Glutamatergic neuron (in vitro differentiated cells): ENCODE measurements at places on chromosomes 7 and 10. TPM values are rescaled to one million over a fixed set of nuclear protein-coding genes. Genes with fewer than 3 reads are reported as not detected.

SMO gene
- 5.9 TPM for total RNA-seq

DNA sequence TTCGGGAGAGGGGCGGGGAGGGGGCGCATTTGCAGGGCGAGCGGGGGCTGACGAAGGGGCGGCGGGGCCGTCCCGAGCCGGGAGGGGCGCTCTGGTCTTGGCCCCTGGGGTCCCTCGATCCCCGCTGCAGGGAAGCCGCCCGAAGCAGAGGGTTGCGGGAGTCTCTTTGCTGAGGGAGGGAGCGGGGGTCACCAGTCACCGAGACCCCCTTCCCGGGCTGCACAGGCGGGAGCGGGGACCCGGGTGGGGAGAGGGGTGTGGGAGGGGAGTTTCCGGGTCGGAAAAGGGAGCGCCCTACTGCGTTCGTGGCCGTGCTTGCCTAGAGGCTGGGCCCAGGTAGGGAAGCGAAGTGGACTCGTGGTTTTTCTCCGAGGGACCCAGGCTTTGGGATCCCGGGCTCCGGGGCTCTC is 422 bp downstream of the AP1S1 start:
- peak overlapping the region; percentile 68 for H3K4me3 ChIP-seq
- H3K27ac ChIP-seq: no peak overlapping the region
- H3K4me1 ChIP-seq: peaks cover 7% of the 10 kb centered on the region
- no peak for DNase-seq
- H3K27me3 ChIP-seq: peaks cover 11% of the 10 kb centered on the region

BTBD16 gene
- total RNA-seq: 0.98 TPM

HGF gene
- total RNA-seq: not detected

DNA sequence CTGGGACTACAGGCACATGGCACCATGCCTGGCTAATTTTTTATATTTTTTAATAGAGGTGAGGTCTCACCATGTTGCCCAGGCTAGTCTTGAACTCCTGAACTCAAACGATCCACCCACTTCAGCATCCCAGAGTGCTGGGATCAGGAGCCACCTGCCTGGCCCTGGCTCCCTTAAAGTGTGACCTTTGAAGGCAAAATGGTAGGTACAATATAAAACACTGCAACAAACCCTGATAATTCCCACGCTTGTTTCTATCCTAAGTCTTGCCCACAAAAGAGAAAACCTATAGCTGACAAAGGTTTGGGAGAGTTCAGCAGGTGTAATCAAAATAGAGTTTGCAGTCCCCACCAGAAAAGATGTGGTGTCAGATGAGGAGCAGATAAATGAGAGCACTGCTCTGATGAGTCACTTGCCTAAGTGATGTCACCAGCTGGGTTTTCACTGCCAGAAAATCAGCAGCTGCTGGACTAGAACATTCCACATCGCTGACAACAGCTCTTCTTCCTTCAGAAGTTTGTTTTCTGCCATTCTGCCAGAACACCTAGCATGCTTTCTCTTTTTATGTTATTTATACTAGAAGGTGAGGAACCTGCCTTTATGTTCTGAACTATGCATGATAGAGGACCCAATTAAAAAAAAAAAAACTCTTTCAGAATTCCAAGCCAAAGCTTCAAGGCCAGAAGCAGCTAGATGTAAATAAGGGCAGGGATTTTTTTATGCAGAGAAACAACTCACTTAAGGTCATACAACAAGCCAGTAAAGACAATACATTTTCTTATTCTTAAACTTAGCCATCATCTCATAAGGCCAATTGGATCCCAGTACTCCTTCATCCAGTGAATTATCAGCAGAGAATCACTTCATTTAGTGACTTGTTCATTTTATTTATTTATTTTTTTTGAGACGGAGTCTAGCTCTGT is 18.0 kb downstream of the PURB start:
- H3K4me1 ChIP-seq: no peaks in the 10 kb centered on the region
- no peak overlapping the region for H3K27ac ChIP-seq
- no peak overlapping the region for H3K4me3 ChIP-seq

DNA sequence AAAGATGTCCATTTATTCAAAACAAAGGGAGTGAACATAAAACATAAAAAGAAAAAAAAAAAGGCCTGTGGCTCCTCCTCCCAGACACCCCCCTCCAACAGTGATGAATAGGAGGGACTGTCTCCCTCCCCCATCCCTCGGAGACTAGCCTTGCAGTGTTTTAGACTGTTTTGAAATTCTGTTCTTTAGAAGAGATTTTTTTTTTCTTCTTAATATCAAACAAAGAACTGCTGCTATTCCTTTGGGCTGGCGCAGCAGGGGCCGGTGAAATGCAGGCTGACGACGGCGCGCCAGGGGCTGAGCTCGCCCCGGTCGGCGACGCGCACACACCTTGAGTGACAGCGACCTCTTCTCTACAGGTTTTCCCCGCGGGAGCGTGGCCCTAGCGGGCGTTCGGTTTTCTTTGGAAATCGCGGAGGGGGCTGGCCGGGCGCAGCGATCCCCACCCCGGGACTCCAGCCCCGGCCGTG is at the start of gene LANCL2:
Gene LANCL2 (plus strand): TSS at position 133 of the 470 bp plus-strand sequence. CDS start 689 bp downstream, outside the sequence.
- H3K27me3 ChIP-seq: peaks cover 13% of the 10 kb centered on the region
- no peaks in the 10 kb centered on the region for H3K36me3 ChIP-seq
- H3K4me1 ChIP-seq: peaks cover 9% of the 10 kb centered on the region

DNA sequence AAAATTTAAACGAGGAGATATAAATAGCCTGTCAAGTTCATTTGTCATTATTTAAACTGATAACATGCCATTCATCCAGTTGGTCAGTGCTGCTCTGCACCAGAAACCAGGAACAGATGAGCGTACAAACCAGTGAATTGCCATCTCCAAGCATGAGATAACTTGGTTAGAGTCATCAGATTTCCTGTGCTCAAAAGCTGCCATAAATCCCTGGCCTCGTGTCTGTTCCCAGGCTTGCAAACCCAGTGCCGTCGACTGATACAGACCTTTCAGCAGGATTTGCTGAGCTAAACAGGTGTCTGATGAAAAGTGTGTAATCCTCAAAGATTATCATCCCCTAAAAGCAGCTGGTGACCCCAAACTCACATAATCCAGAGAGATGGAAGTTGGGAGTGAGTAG is 96.0 kb upstream of the SAMD8 start:
- no peak overlapping the region for H3K27ac ChIP-seq
- peaks cover 34% of the 10 kb centered on the region for H3K4me1 ChIP-seq
- DNase-seq: no peak

CYP3A4 gene
- not detected for total RNA-seq

DNA sequence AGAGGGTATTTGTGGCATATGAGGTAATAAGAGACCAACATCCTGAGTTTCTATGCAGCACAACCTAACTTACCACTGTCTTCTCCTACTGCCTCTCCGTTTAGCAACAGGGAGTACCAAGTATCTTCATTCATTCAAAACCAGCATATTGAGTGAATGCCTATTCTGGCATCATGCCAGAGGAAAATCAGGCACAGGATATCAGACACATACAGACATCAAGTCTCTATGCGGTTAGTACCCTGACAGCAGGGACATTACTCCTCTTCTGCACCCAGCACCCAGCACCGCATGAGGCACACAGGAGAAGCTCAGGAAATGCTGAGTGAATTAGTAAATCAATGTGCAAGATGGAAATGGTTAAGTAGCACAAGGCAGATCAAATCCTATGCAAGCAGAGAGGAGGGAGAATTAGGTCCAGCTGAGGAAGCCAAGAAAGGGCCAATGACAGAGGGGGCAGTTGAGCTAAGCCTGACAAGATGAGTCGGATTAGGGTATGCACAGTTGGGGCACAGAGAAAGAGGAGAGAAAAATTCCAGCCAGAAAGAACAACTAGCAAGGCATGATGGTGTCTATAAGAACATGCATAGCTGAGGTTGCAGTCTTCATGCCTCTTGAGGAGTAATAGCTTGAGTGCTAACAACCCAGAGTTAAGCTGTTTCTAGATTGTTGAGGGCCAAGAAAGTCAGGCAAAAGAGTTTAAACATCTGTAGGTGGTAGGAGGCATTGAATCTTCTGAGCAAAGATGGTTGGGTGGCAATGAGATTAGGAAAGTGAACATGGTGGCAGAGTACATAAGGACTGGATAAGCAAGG is 146.0 kb downstream of the PLXNA4 start:
- no peak overlapping the region for H3K4me3 ChIP-seq
- no peak overlapping the region for H3K27ac ChIP-seq
- H3K27me3 ChIP-seq: peaks cover 2% of the 10 kb centered on the region
- H3K36me3 ChIP-seq: no peaks in the 10 kb centered on the region
- DNase-seq: no peak

DNA sequence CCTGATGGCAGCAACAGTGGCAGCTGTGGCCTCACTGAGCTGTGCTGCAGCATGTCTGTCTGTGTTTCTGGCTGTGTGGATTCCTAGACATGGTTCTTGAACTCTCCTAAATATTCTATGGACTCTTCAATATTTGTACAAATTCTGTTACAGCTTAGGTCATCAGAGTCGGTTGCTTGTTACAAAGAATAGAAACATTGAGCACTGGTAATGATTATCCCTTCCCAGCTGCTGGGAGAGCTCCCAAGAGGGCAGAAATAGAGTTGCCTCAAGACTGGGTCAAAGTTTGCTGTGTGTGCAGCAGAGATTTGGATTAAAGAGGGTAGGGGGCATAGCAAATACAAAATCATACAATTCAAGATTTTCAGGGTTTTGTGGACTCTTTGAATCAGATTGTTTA is 337.1 kb upstream of the AKR1E2 start:
- H3K27me3 ChIP-seq: peaks cover 2% of the 10 kb centered on the region
- H3K36me3 ChIP-seq: no peaks in the 10 kb centered on the region
- no peak for DNase-seq
- H3K4me3 ChIP-seq: no peak overlapping the region
- H3K27ac ChIP-seq: no peak overlapping the region

- DNase-seq: no peak
- H3K27me3 ChIP-seq: no peaks in the 10 kb centered on the region
- no peak overlapping the region for H3K27ac ChIP-seq
- no peaks in the 10 kb centered on the region for H3K4me1 ChIP-seq
These were observed 46.8 kb downstream of the IPMK start for GRCh38 chr10:58220769-58221451.

DNA sequence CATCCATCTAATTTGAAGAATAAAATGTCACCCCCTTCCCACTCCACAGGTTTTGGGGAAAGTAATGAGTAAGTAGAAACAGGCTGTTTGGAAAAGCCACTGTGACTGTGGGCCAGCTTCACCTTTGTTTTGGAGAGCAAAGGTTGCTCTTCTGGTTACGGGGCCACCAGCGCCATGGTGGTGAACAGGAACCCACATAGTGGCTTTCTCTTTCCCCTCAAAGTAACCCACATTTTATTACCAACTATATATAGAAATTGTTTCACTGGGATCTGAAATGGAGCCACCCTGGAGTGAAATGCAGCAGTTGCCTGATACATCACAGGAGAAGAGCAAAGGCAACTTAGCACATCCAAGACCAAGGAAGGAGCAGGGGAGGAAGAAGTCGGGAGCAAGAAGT is 112.3 kb upstream of the EFCAB10 start:
- no peak overlapping the region for H3K27ac ChIP-seq
- no peak overlapping the region for H3K4me3 ChIP-seq
- H3K4me1 ChIP-seq: peaks cover 32% of the 10 kb centered on the region
- DNase-seq: no peak

SPAM1 gene
- total RNA-seq: not detected

TDRD1 gene
- not detected for total RNA-seq

DNA sequence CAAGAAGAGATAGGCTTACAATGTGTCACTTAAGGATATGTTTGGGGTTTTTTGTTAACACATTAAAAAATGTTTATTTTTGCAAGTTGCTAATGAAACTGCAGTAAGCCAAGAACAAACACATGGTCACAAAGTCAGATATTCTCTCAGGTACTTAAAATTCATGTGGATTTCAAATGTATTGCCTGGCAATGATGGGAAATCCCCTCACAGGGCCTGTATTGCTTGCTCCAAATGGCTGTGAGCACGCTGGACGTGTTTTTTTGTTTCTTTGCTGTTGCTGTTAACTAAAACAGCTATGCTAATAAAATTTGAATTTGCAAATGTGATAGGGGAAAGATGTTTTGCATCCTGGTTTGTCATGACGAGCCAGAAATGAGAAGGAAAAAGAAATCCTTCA is 3.8 kb upstream of the CELF2 start:
- no peak for DNase-seq
- peaks cover 18% of the 10 kb centered on the region for H3K4me1 ChIP-seq
- no peaks in the 10 kb centered on the region for H3K36me3 ChIP-seq
- peaks cover 5% of the 10 kb centered on the region for H3K27me3 ChIP-seq

DNA sequence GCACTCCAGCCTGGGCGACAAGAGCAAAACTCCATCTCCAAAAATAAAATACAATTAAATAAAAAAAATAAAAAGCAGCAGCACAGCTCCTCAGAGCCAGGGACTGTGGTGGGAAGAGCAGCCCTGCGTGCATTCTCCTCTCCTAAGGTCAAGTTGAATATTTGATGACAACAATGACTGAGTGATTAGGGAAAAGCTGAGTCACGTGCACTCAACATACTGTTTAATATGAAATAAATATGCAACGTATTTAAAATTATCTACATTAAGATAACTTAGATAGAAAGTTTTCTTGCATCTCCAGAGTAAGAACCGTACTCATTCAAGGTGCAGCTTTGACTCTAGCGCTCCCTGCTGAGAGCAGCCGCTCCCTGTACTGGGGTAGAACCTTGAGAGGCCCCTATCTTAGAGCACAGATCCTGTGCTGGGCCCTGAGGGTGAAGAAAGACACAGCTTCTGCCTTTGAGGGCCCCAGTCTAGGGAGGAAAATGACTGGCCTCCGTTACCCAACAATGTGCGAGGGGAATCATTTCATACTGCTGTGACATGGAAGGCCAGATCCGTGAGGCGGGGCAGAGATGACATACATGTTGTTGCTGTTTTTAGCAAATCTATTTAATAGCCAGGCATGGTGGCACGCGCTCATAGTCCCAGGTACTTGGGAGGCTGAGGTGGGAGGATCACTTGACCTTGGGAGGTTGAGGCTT is 81.1 kb downstream of the SVIL start:
- peaks cover 2% of the 10 kb centered on the region for H3K27me3 ChIP-seq
- peaks cover 3% of the 10 kb centered on the region for H3K4me1 ChIP-seq
- H3K36me3 ChIP-seq: peaks cover 7% of the 10 kb centered on the region
- no peak overlapping the region for H3K27ac ChIP-seq
- DNase-seq: no peak
- no peak overlapping the region for H3K4me3 ChIP-seq

RARRES2 gene
- total RNA-seq: 0.86 TPM

FKBP9 gene
- total RNA-seq: 90.7 TPM

DNA sequence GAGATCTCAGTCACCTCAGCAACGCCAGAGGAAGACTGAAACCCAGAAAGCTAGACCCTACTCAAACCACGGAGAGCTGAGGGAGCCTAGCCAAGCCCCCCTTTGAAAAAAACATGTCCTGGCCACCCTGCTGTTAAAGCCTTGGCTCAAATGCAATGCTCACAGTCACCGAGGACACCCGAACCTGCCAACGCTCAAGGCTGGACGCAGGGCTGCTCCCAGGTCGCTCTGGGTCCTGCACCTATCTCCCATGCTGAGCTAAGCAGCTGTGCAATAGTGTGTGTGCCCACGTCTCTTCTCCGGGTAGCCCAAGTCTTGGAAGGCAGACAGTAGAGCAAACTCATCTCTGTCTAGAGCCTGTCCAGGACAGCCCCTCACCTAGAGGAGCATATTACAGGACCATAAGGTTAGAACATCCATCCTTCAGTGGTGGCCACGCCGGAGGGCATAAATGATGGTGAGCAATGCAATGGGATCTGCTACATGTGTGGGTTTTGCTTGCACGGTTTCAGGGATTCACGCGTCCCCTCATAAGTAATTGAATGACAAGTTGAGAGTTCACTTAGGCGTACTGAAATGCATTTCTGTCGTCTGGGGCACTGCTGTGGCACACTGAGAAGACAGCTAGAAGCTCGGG is 94.2 kb upstream of the DDC start:
- DNase-seq: no peak
- peaks cover 7% of the 10 kb centered on the region for H3K27me3 ChIP-seq

PRLHR gene
- 0.22 TPM for total RNA-seq

GRCh38 chr7:18855796-18856195 is 261.6 kb downstream of the TWIST1 start:
- peaks cover 11% of the 10 kb centered on the region for H3K4me1 ChIP-seq
- H3K4me3 ChIP-seq: no peak overlapping the region
- H3K27me3 ChIP-seq: no peaks in the 10 kb centered on the region
- DNase-seq: no peak

ZPBP gene
- total RNA-seq: not detected
